ENCODE measurements at places on chromosomes 5 and 9.

DNA sequence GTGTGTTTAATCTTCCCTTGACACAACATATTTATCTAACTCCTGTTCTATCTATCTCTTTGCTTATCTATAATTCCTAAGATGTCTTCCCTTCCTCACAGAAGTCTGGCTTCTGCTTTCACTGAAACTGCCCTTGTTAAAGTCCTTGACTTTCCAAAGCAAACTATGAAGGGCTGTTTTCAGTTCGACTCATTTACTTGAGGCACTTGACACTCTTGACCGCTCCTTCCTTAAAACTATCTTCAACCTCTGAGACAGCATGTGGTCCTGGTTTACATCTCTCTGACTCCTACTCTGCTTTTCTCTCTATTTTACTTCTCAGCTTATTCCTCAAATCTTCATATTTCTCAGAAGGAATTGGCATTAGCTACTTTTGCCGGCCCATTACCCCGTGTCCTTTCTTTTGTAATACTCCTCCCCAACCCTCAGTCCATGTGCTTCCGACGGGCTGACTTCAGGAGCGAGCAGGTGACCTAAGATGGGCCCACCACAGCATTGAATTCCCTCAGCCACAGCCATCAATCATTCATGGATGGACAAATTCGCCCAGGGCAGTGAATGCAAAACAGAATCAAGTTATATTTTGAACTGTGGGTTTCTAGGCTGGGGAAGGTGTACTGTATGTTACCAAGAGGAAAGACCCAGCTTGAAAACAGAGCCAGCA is 1089.2 kb downstream of the PTPRD start:
- no peak overlapping the region for H3K27ac ChIP-seq
- no peak overlapping the region for H3K4me3 ChIP-seq

- H3K4me3 ChIP-seq: no peak overlapping the region
- no peaks in the 10 kb centered on the region for H3K36me3 ChIP-seq
- no peak for DNase-seq
- no peaks in the 10 kb centered on the region for H3K27me3 ChIP-seq
- H3K27ac ChIP-seq: no peak overlapping the region
- H3K4me1 ChIP-seq: peaks cover 3% of the 10 kb centered on the region
These were observed 32.9 kb upstream of the TGFBR1 start for GRCh38 chr9:99072040-99072394.

- H3K27me3 ChIP-seq: no peaks in the 10 kb centered on the region
- H3K4me3 ChIP-seq: no peak overlapping the region
- H3K4me1 ChIP-seq: peaks cover 39% of the 10 kb centered on the region
- no peaks in the 10 kb centered on the region for H3K36me3 ChIP-seq
- no peak for DNase-seq
These were observed 195.3 kb downstream of the FBXL7 start for GRCh38 chr5:15695215-15695731.

DNA sequence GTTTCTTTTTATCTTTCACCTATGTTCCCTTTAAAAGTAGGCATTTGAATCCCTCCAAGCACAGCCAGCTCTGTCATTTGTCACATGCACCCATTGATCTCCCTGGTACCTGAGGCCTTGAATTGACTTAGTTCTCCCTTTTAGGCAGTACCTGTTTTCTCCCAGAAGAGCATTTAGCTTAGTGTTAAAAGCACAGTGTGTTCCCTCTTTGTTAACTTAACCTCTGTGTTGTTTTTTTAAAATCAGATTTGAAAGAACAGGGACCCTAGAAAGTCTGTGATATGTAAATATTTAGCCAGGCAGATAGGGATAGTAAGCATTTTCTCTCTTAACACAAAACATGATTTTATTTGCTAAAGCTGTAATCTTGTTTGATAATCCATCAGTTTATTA is 113.8 kb upstream of the SPATA31D4 start:
- no peaks in the 10 kb centered on the region for H3K27me3 ChIP-seq
- peaks cover 21% of the 10 kb centered on the region for H3K4me1 ChIP-seq
- no peaks in the 10 kb centered on the region for H3K36me3 ChIP-seq
- peak overlapping the region; percentile 52 for H3K27ac ChIP-seq

GRCh38 chr9:6488395-6488794 is 75.4 kb downstream of the UHRF2 start:
- no peaks in the 10 kb centered on the region for H3K27me3 ChIP-seq
- peaks cover 25% of the 10 kb centered on the region for H3K36me3 ChIP-seq
- DNase-seq: no peak
- no peaks in the 10 kb centered on the region for H3K4me1 ChIP-seq
- H3K27ac ChIP-seq: no peak overlapping the region
- H3K4me3 ChIP-seq: no peak overlapping the region

DNA sequence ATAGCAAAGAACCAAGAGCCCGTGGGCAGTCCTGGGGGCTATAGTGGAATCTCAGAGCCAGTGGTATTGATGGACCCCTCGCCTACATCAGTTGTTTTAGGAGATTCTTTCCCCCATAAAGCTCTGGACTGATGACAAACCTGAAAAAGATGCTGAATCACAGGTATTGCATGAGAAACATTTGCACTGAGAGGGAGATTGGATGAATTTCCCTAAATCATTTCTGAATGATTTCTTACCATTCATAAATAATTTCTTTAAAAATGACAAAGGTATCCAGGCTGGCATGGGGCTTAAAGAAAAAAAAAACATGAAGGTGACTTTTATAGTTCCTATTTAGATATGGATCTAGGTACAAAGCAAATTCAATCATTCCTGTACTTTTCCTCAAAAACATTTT is 54.0 kb upstream of the SLIT3 start:
- H3K4me3 ChIP-seq: no peak overlapping the region
- no peaks in the 10 kb centered on the region for H3K4me1 ChIP-seq
- H3K27me3 ChIP-seq: no peaks in the 10 kb centered on the region
- H3K27ac ChIP-seq: no peak overlapping the region
- no peaks in the 10 kb centered on the region for H3K36me3 ChIP-seq
- DNase-seq: no peak

GRCh38 chr5:104443706-104444105 is 881.1 kb upstream of the NUDT12 start:
- H3K4me1 ChIP-seq: no peaks in the 10 kb centered on the region
- no peak overlapping the region for H3K4me3 ChIP-seq
- no peak for DNase-seq
- H3K27me3 ChIP-seq: no peaks in the 10 kb centered on the region

- DNase-seq: no peak
- no peaks in the 10 kb centered on the region for H3K27me3 ChIP-seq
- no peaks in the 10 kb centered on the region for H3K36me3 ChIP-seq
- H3K4me1 ChIP-seq: no peaks in the 10 kb centered on the region
These were observed 64.8 kb downstream of the UNC13B start for GRCh38 chr9:35226651-35227050.

GRCh38 chr5:167555565-167556166 is 735.8 kb upstream of the WWC1 start:
- H3K4me1 ChIP-seq: no peaks in the 10 kb centered on the region
- no peaks in the 10 kb centered on the region for H3K27me3 ChIP-seq
- DNase-seq: no peak
- H3K4me3 ChIP-seq: no peak overlapping the region

Data from ascending aorta (tissue), 2 donors.